GF-D8 (cell line): ENCODE measurements at places on chromosomes 11 and 22.
A peak's percentile ranks its signal among the peaks of the same experiment; 100 is the strongest.

GRCh38 chr11:110777775-110778174 is 65.5 kb upstream of the ARHGAP20 start:
- DNase-seq, result no peak

DNA sequence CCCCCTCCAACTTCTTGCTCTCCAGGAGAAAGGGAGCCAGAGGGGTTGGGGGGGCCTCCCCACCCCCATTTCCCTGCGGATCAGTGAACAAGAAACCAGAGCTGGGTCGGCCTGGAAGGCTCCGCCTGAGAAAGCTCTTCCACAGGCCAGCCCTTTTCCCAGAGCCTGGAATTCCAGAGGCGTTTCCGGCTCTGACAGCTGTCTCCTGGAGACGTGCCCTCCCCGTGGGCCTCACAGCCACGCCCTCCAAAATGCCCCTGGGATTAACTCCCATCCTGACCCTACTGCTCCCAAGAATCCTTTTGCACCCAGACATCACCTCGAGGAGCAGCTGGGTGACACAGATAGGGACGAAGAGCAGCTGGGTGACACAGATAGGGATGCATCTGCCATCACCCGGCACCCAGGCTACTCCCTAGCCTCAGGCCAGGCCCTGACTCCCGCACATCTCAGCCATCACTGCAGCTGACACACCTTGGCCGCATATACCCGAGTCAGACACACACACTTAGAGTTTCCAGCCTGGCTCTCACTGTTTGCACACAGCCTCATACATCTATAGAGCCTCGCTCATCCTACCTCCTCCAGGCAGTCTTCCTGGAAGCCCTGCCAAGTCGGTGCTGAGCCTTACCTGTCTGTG is 7.6 kb upstream of the CDC42EP1 start:
- no peak for DNase-seq

GRCh38 chr11:34266090-34266912 is 91.5 kb downstream of the ABTB2 start:
- no peak for DNase-seq

DNA sequence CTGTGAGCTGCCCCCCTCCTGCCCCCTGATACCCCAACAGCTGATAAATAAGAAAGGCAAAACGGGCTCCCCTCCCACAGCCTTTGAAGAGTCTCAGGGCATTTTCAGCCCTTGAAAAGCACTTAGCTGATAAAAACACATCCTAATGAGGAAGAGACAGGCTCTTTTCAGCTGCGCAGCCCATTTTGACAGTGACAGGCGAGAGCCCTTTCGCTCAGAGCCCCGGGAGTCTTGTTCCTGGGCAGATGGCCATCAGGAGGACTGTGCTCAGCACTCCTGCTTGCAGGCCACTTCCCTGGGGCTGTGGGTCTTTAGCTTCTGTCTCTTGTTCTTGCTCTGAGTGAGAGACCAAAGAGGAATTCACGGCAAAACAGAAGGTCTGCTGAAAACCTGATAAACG is 757.2 kb downstream of the BRD1 start:
- DNase-seq, result no peak

- no peak for DNase-seq
Observed at GRCh38 chr22:42560781-42561180, 7.0 kb downstream of the SERHL2 start.

DNA sequence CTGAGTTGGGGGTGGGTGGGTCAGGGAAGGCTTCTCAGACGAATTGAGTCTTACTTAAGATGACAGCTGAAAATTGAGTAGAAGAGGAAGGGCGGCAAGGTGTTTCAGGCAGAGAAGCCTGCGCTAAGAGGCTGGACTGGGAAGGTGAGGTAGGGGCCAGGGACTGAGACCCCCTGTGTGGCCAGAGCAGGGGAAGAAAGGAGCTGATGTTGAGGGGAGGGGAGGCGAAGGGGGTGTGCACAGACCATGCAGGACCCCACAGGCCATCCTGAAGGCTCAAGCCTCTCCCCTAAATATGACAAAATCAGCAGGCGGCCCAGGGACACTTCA is 40.6 kb upstream of the CREB3L1 start:
- DNase-seq, result no peak

GRCh38 chr22:17853073-17853472 is 78.8 kb upstream of the BID start:
- DNase-seq, result no peak

GRCh38 chr11:126186708-126187529 is 24.5 kb downstream of the RPUSD4 start:
- DNase-seq, result no peak

GRCh38 chr11:45362636-45363035 is 76.5 kb upstream of the SYT13 start:
- no peak for DNase-seq

- DNase-seq, result no peak
Observed at GRCh38 chr11:30257058-30257457, 26.2 kb downstream of the FSHB start.

- DNase-seq, result no peak
Observed at GRCh38 chr11:48384670-48385069, 18.4 kb upstream of the OR4C5 start.

DNA sequence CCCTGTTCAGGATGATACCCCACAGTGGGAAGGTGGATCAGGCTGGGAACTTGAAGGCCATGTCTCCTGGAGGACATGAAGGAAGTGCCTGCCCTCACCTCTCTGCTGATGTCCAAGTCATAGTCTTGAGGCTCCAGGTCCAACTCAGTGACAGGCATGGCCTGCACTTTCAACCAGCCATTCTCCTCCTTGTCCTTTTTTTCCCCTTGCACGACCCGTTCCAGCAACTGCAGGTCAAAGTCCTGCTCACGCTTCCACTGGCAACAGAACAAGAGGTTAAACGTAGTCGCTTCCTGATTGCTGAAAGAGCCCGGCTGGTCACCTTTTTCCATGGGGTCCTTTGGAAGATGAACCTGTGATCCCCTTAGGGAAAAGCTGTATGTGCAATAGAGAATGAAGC is 47.7 kb downstream of the C11orf58 start:
- DNase-seq, result no peak

DNA sequence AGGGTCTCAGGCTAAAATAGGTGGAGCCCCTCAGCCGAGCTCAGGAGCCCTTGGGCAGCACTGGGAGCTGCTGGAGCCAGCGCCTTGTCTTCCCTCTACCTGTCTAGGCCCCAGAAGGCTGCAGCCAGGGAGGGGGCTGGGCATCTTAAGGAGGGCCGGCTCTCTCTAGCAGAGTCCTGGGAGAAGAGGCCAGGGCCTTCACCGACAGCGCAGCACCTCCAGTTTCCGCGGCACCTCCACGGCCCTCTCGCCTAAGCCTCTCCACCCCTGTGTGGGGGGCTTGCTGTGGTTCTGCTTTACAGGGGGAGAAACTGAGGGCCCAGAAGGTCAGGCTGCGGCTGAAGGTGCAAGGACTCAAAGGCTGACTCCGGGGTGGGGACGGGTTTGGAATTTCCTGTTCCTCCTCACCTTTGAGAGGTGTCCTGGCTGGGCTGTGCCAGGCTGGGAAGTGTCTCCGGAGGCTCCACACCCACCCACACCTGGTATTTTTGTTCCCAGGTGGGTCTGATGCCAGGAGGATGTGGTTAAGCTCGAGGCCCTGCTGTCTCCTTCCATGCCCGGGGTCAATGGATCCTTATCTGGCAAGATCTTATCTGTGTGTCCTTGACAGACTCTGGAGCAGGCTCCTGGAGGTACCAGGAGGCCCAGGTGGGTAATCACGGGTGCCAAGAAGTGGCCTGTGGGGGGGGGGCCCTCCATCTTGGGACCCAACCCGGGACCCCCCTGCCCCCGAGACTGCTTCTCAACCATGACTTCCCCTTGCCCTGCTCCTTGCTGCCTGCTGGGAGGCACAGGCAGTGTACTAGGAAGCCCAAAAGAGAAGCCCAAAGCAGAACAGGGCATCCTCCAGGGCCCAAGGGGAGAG is 95.3 kb upstream of the FGF3 start:
- DNase-seq, result no peak

DNA sequence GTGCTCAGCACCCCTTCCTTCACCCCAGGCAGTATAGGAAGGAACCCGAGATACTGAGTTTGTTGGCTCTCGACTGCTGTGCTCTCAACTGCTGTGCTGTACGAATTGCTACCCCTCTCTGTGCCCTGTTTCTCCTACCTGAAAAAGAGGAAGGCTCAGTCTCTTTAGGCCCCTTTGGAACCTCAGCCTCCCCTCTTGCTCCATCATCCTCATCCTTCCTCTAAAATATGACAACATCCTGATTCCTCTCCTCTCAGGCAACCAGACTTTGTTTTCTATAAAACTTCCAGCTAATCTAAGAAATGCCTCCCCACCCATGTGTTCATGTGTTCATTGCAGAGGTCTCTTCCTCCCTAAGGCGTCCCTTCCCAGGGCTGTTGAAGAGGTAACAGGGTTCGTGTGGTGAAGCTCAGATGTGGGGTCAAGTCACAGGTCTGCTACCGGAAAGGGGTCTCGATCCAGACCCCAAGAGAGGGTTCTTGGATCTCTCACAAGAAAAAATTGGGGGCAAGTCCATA is 35.5 kb upstream of the CD82 start:
- peak; percentile 19 for DNase-seq

- peak; percentile 80 for DNase-seq
Observed at GRCh38 chr22:30265823-30266444, 717 bp downstream of the OSM start.

- no peak for DNase-seq
Observed at GRCh38 chr11:31408201-31408600, 38.5 kb downstream of the DNAJC24 start.
